ENCODE measurements at places on chromosomes 2 and 18.

DNA sequence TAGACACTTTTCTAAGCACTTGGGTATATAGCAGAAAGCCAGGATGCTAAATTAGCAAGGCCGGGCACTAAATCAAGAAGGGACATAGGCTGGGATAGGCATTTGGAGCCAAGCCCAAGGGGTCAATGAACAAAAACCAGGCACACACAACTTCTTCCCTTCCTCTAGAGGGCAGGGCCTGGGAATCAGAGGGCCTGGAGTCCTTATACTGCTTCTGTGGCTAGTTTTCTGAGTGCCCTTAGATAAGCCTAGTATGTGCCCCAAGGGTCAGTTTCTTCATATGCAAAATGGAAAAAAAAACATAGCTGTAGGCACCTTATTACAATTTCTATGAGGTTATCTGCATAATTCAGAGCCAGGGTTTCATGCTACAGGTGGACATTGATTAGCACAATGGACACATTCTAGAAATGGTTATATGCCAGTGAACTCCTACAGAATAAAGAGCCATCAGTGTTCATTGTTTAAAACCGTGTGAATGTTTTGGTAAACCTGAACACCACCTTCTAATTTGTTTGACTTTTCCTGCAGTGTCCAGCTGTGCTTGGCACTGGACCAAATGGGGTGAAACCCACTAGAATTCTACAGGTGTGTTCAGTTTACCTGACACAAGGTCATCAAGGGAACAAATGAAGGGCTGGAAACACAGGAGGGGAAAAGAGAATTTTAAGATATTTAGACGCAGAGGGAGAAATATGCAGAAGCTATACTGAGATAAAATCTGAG is 49.6 kb downstream of the PAX8 start:
- H3K4me3 ChIP-seq, result no peak overlapping the region
- no peak for DNase-seq
- H3K36me3 ChIP-seq, result peaks cover 4% of the 10 kb centered on the region
- H3K27ac ChIP-seq, result no peak overlapping the region

GRCh38 chr2:140442319-140442718 is 1662.1 kb upstream of the NXPH2 start:
- H3K27ac ChIP-seq, result no peak overlapping the region
- no peaks in the 10 kb centered on the region for H3K4me1 ChIP-seq
- no peak overlapping the region for H3K4me3 ChIP-seq
- DNase-seq, result no peak

DNA sequence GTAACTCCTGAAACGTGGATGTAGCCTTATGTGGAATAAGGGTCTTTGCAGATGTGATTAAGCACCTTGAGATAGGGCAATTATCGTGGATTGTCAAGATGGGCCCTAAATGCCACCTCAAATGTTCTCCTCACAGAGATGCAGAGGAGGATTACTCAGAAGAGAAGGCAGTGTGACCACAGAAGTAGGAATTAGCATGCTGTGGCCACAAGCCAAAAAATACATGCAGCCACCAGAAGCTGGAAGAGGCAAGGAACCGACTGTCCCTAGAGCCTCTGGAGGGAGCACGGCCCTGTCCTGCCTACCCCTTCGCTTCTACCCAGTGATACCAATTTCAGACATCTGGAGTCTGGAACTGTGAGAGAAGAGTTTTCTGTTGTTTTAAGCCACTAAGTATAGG is 47.3 kb upstream of the MGAT5 start:
- H3K27me3 ChIP-seq, result no peaks in the 10 kb centered on the region
- no peaks in the 10 kb centered on the region for H3K36me3 ChIP-seq
- peak overlapping the region; percentile 68 for H3K27ac ChIP-seq
- peaks cover 10% of the 10 kb centered on the region for H3K4me1 ChIP-seq
- no peak for DNase-seq

- H3K4me3 ChIP-seq, result no peak overlapping the region
- H3K27ac ChIP-seq, result no peak overlapping the region
- no peaks in the 10 kb centered on the region for H3K4me1 ChIP-seq
- H3K27me3 ChIP-seq, result peaks cover 28% of the 10 kb centered on the region
- no peak for DNase-seq
These were observed 36.2 kb downstream of the TNS1 start for GRCh38 chr2:217966423-217967070.

GRCh38 chr2:219073413-219074129 is 12.8 kb upstream of the IHH start:
- peaks cover 19% of the 10 kb centered on the region for H3K36me3 ChIP-seq
- DNase-seq, result no peak
- H3K4me3 ChIP-seq, result no peak overlapping the region

GRCh38 chr2:149360106-149360505 is 29.7 kb downstream of the LYPD6 start:
- H3K36me3 ChIP-seq, result no peaks in the 10 kb centered on the region
- peaks cover 24% of the 10 kb centered on the region for H3K27me3 ChIP-seq
- no peak overlapping the region for H3K27ac ChIP-seq
- no peak overlapping the region for H3K4me3 ChIP-seq
- no peak for DNase-seq
- H3K4me1 ChIP-seq, result no peaks in the 10 kb centered on the region

- no peak overlapping the region for H3K4me3 ChIP-seq
- no peak for DNase-seq
- H3K4me1 ChIP-seq, result no peaks in the 10 kb centered on the region
- H3K36me3 ChIP-seq, result peaks cover 4% of the 10 kb centered on the region
- H3K27me3 ChIP-seq, result peaks cover 41% of the 10 kb centered on the region
These were observed 35.8 kb downstream of the AQP12A start for GRCh38 chr2:240727439-240727838.

GRCh38 chr2:990970-991369 is 40.3 kb downstream of the SNTG2 start:
- no peaks in the 10 kb centered on the region for H3K36me3 ChIP-seq
- H3K27ac ChIP-seq, result no peak overlapping the region
- no peak for DNase-seq
- no peaks in the 10 kb centered on the region for H3K4me1 ChIP-seq

DNA sequence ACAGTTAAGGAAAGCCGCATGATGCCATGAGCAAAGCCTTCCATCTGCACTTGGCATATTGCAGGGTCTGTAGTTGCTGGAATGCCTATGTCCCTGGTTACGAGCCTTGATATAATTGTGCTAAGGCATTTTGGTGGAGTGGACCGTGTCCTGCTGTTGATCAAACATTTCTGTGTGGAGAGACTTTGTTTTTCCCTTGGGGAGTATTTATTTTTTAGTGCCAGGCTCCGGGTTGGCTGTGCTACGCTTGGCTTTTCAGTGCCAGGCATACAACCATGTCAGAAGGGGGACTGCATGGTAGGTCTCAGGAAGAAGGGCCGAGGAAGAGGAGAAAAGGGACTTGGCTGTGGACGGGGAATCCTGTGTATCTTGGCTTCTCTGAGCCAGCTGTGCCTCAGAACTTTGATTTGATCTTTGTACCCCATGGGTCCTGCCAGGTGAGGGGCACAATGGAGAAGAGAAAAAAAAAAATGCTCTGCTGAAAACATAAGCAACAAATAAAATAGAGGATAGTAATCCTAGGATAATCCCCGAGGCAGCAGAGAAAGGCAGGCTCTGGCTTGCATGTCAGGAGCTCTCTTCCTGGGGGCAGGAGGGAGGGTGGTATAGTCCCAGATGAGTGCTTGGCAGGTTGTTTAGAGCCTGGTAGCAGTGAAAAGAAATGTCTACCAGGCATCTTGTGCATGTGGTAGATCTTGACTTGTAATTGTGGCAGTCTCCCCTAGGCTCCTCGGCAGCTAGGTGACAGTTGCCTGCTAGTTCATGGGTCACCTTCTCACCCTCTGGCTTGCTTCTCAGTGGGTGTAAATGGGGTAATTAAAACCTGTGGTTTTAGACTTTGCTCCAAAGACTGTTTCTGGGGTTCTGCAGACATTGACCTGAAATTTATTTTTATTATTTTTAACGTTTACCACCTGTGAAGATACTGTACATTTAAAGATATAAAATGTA is 233.0 kb downstream of the NEDD4L start:
- H3K27ac ChIP-seq, result no peak overlapping the region
- H3K27me3 ChIP-seq, result peaks cover 16% of the 10 kb centered on the region
- H3K4me3 ChIP-seq, result no peak overlapping the region
- no peak for DNase-seq

- no peak for DNase-seq
- no peak overlapping the region for H3K27ac ChIP-seq
- H3K36me3 ChIP-seq, result no peaks in the 10 kb centered on the region
- no peak overlapping the region for H3K4me3 ChIP-seq
- no peaks in the 10 kb centered on the region for H3K4me1 ChIP-seq
These were observed 40.9 kb upstream of the ST8SIA3 start for GRCh38 chr18:57311472-57311871.

- H3K36me3 ChIP-seq, result peaks cover 2% of the 10 kb centered on the region
- H3K27ac ChIP-seq, result no peak overlapping the region
- no peaks in the 10 kb centered on the region for H3K4me1 ChIP-seq
- no peak for DNase-seq
- no peak overlapping the region for H3K4me3 ChIP-seq
- peaks cover 43% of the 10 kb centered on the region for H3K27me3 ChIP-seq
These were observed 97.2 kb upstream of the GLI2 start for GRCh38 chr2:120638450-120638849.

DNA sequence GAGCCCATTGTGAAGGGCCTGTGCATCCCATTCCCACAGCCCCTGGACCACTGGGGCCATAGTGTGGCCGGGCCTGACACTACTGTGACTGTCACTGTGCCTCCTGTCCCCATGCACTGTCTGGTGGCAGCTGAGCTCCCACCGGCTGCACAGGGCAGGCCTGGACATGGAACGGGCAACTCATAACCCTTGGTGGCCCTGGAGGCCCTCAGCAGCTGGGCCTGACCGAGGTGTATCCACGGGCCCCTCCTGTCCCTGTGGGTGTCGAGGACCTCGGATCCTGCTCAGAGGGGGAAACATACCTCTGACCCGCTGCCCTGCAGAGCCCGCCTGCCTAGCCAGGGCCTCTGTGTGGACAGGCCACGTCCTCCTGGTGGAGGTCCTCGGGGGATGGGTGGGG is 7.8 kb upstream of the GAL3ST2 start:
- no peaks in the 10 kb centered on the region for H3K27me3 ChIP-seq
- no peak for DNase-seq
- peaks cover 25% of the 10 kb centered on the region for H3K4me1 ChIP-seq
- H3K36me3 ChIP-seq, result peaks cover 4% of the 10 kb centered on the region
- no peak overlapping the region for H3K27ac ChIP-seq
- no peak overlapping the region for H3K4me3 ChIP-seq

GRCh38 chr2:97720746-97721145 is 7.4 kb downstream of the ZAP70 start:
- no peak for DNase-seq
- peaks cover 78% of the 10 kb centered on the region for H3K4me1 ChIP-seq
- H3K27ac ChIP-seq, result peak overlapping the region; percentile 90
- H3K4me3 ChIP-seq, result peak overlapping the region; percentile 96
- no peaks in the 10 kb centered on the region for H3K27me3 ChIP-seq

GRCh38 chr2:157838442-157839161 is 37.5 kb downstream of the ACVR1 start:
- H3K27me3 ChIP-seq, result no peaks in the 10 kb centered on the region
- H3K4me1 ChIP-seq, result peaks cover 7% of the 10 kb centered on the region
- H3K27ac ChIP-seq, result peak overlapping the region; percentile 44
- no peak overlapping the region for H3K4me3 ChIP-seq

DNA sequence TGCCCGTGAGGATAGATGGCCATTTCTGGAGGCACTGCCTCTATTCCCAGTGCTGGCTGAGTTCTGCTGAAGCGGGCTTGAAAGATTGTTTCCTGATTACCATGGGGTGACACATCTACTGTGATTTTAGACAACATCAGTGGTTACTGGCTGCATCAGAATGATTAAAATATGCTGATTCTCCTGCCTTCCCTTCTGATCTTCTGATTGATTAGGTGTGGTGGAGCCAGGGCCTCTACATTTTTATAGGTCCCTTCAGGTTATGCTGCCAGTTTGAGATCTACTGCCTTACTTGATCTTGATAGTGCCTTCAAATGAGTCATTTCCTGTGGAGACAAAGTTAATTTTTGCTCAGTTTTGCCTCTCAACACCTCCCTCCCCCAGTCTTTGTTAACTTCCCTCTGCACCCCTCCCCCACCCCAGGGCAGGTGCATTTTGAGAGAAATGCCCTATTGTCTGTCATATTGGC is 31.6 kb upstream of the SNORC start:
- H3K4me1 ChIP-seq, result peaks cover 23% of the 10 kb centered on the region
- peak overlapping the region; percentile 88 for H3K27ac ChIP-seq
- peak overlapping the region; percentile 46 for H3K4me3 ChIP-seq

- H3K4me3 ChIP-seq, result no peak overlapping the region
- H3K27ac ChIP-seq, result no peak overlapping the region
- DNase-seq, result no peak
- no peaks in the 10 kb centered on the region for H3K27me3 ChIP-seq
- H3K4me1 ChIP-seq, result no peaks in the 10 kb centered on the region
These were observed 64.1 kb upstream of the ZNF532 start for GRCh38 chr18:58800582-58800981.

GRCh38 chr2:178193496-178193822 is 853 bp upstream of the OSBPL6 start:
- H3K4me1 ChIP-seq, result peaks cover 4% of the 10 kb centered on the region
- H3K36me3 ChIP-seq, result peaks cover 4% of the 10 kb centered on the region
- peak overlapping the region; percentile 65 for H3K4me3 ChIP-seq
- peaks cover 74% of the 10 kb centered on the region for H3K27me3 ChIP-seq

- H3K36me3 ChIP-seq, result no peaks in the 10 kb centered on the region
- H3K4me3 ChIP-seq, result no peak overlapping the region
- H3K4me1 ChIP-seq, result no peaks in the 10 kb centered on the region
- no peak overlapping the region for H3K27ac ChIP-seq
- DNase-seq, result no peak
- H3K27me3 ChIP-seq, result peaks cover 48% of the 10 kb centered on the region
These were observed 401.0 kb upstream of the UBE2E3 start for GRCh38 chr2:180579388-180579787.

- DNase-seq, result no peak
- H3K36me3 ChIP-seq, result peaks cover 37% of the 10 kb centered on the region
- no peaks in the 10 kb centered on the region for H3K27me3 ChIP-seq
- no peak overlapping the region for H3K27ac ChIP-seq
These were observed 40.9 kb downstream of the PDK1 start for GRCh38 chr2:172596776-172597175.

- DNase-seq, result no peak
- H3K36me3 ChIP-seq, result no peaks in the 10 kb centered on the region
- H3K4me1 ChIP-seq, result no peaks in the 10 kb centered on the region
- H3K27me3 ChIP-seq, result peaks cover 6% of the 10 kb centered on the region
- no peak overlapping the region for H3K27ac ChIP-seq
These were observed 203.5 kb upstream of the UBE2E3 start for GRCh38 chr2:180776921-180777320.

- no peaks in the 10 kb centered on the region for H3K36me3 ChIP-seq
- no peaks in the 10 kb centered on the region for H3K4me1 ChIP-seq
- DNase-seq, result no peak
- H3K27ac ChIP-seq, result no peak overlapping the region
- no peaks in the 10 kb centered on the region for H3K27me3 ChIP-seq
- H3K4me3 ChIP-seq, result no peak overlapping the region
These were observed 14.7 kb upstream of the CHMP3 start for GRCh38 chr2:86577817-86578456.

DNA sequence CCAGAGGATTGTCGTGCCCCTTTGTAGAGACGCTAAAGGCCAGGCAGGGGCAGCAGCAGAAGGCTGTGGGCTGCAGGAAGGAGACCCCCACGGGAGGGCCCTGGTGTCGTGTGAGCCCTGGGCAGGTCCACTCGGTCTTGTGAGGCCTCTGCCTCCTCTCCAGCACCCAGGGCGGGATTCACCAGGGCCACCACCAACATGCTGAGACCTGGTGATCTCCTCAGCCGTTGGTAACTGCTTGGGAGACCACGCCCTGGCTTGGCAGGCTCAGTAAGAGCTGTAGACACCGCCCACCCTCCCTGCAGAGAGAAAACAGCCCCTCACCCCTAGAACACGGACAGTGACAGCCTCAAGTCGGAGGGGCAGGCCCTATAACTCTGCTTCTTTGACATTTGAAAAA is 21.1 kb downstream of the MBP start:
- no peak for DNase-seq
- H3K36me3 ChIP-seq, result peaks cover 69% of the 10 kb centered on the region
- peak overlapping the region; percentile 87 for H3K27ac ChIP-seq
- peaks cover 80% of the 10 kb centered on the region for H3K4me1 ChIP-seq
- H3K27me3 ChIP-seq, result no peaks in the 10 kb centered on the region

All from effector memory CD8-positive, alpha-beta T cell (primary cell).